ENCODE measurements at places on chromosomes 7 and 10.

DNA sequence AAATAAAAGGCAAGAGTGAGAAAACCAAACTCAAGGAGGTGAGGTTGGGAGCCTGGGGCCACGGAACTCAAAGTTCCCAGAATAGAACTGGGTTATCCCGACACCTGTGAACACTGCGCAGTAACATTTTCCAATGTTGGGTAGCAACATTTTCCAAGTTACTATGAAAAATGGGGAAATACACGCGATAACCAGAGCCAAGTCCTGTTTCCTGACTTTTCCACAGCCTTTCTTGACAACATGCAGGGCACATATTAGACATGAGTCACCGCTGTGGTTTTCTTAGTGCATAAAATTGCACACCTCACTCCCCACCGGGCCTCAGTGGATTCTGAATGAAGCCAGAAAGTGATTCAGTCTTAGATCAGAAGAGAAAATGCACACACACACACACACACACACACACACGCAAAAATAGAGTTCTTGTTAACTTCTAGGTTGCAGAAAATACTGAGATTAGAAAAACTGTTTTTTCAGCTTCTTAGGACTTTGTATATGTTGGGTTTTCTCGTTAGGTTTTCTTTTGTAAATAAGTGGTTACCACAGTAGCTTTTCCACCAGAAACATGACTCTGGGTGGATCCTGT, 70.0 kb downstream of the CAMK1D start:
- no peak for DNase-seq

- no peak for DNase-seq
Observed at GRCh38 chr7:95304990-95305389, 19.3 kb downstream of the PON1 start.

DNA sequence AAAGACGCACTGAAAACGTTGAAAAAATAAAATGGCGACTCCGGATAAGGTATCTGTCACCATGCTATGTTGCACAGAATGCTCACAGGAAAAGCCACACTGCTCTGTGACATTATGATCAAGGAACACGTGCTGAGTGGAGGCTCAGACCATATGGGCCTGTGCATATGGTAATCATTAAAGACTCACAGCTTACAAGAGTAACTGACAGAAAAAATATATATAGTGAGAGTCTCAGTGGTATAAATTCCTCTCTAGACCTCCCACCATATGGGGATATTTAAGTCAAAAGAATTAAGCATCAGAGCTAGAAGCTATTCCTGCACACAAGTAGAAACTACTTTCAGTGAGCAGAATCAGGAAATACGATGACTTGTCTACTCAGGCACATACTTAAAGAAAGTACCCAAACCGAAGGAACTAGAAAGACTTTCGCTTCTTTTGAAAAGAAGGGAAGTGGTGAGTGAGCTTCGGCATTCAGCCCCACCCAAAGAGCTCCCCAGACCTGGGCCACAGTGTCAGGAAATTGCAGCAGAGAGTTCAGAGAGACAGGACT, 65.1 kb upstream of the MPP7 start:
- DNase-seq = no peak

DNA sequence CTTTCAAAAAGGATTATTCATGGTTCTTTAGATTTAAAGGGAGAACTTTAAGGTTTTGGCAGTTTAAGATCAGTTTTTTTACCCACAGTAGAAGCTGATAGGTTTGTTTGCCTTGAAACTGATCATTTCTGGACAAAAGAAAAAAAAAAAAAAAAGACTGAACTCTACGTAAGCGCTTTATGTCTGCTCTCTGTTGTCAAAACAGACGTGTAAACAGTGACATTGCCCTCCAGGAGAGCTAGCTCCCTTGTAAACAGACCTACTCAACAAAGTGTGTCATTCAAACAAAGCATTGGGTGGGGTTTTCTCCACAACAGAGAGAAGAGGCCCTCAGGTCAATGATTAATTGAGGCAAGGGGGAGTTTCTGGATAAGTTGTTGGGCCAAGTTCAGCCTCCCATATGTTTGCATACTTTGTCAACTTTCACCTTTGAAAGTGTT, 568.1 kb upstream of the LRRN3 start:
- peak; percentile 34 for DNase-seq

GRCh38 chr10:100740476-100741377, 4.7 kb upstream of the PAX2 start:
- DNase-seq = no peak

GRCh38 chr7:46681865-46682503, 760.9 kb upstream of the IGFBP3 start:
- no peak for DNase-seq

DNA sequence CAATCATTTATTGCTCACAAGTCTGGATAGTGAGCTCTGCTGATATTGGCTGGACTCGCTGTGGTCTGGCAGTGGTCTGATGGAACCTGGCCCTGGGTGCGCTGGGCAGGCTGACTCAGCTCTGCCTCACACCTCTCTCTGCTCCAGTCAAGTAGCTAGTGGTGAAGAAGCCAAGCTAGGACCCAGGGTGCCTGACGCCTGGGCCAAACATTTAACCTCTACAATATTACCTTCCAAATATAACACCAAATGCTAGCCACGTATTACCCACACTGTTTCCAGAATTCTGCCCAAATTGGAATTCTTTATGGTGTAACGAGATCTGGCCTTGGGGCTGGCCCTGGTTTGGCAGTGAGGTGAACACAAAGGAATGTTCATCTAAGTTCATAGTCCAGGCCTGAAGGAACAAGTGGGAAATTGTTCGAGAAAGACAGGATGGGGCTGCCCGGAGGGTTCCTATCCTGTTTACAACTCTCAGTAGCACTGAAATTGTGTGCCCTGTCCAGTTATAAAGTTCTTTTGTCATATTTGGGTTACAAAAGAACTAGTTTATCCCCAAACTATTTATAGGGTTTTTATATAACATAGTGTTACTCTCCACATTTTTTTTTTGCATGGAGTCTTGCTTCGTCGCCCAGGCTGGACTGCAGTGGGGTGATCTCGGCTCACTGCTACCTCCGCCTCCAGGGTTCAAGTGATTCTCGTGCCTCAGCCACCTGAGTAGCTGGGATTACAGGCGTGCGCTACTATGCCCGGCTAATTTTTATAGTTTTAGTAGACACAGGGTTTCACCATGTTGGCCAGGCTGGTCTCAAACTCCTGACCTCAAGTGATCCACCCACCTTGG, 16.3 kb downstream of the OR2AE1 start:
- no peak for DNase-seq

DNA sequence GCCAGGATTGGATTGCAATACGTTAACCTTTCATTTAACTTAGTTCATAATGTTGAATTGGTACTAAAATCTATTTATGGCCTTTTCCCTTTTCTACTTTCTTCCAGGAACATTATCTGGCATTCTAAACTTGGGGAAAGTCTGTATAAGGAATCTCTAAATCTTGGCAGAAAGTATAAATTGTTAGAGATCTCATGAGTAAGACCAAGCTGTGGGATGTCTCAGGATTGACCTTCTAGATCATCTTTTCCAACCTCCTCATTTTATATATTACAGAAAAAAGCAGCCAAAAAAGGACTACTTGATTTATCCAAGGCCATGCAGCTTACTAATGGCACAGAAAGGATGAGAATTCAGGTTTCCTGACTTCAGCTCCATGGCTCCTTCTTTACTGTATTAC, 598.3 kb downstream of the INHBA start:
- DNase-seq = no peak

GRCh38 chr10:61692447-61693010, 29.8 kb downstream of the CABCOCO1 start:
- DNase-seq = no peak

DNA sequence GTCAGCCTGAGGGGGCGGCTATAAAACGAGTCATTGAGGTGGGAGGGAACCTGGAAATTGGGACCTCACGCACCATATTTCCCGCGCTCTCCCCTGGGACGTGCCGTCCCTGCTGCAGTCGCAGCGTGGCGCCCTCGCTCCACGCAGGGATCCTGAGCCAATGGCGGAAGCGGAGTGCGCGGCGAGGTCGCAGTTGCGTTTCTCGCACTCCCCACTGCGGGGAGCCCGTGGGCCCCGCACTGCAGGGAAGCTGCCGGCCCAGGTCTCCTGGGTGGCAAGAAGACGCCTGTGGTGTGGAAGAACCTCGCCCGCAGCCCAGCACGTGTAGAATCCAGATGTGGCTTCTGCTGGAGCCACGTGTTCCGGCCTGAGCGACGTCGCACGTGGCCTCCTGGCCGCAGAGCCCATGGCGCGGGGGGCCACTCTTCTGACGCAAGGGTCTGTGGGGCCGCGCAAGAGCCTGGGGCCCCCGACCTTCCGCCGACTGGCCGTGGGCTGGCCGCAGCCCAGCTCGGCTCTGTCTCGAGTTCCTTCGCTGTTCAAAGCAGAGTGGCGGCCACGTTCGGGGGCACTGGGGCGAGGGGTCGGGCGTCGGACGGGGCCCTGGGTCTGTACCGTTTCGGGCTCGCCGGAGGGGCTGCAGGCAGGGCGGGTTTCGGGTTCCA, 26.4 kb downstream of the HIF1AN start:
- no peak for DNase-seq

GRCh38 chr10:113027574-113028455, 77.8 kb downstream of the TCF7L2 start:
- DNase-seq = no peak

- no peak for DNase-seq
Observed at GRCh38 chr7:12062062-12062461, 149.0 kb upstream of the TMEM106B start.
